ENCODE measurements at places on chromosomes 1 and 21.

- no peak for DNase-seq
Observed at GRCh38 chr21:24276204-24276603, 1331.1 kb downstream of the MRPL39 start.

DNA sequence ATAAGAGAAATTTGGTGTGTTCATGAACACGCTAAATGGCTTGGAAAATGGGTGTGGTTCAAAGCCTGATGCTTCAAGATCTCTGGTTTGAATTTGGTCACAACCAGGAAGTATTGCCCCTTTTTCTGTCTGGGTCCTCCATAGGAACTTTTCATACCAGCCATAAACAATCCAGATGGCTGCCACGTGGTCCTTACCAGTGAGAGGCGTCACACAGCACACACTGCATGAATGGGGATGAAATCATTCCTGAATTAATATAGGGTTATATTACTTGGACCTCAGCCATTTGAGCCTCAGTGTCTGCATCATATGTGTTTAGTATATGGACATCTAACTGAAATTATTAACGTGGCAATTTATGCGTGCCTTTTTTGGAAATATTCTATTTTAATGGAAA lies 64.0 kb downstream of the PRRX1 start:
- no peak for DNase-seq

- DNase-seq, result no peak
Observed at GRCh38 chr1:26162220-26162709, 3.4 kb downstream of the FAM110D start.

DNA sequence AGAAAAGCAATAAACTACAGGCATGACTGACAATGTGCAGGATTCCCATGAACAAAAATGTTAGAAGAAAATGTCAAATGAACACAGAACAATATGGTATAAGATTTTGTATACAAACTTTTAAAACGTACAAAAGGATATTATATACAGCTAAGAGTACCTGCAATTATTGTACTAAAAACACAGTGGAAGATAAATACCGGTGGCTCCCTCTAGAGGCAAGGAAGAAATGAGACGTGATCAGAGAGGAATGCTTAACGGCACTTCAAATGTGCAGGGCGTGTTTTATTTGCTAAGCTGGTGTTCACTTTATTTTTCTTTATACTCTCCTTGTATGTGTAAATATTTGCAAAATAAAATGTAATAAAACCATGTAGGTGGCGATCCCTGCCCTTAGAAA lies 191.8 kb upstream of the SAMSN1 start:
- DNase-seq, result peak; percentile 55

GRCh38 chr1:193036337-193037047 lies 22.7 kb downstream of the UCHL5 start:
- no peak for DNase-seq

GRCh38 chr1:111221633-111222291 lies 5.8 kb upstream of the CHI3L2 start:
- no peak for DNase-seq

GRCh38 chr1:201640624-201641023 lies 101.7 kb downstream of the NAV1 start:
- DNase-seq, result peak; percentile 70

- DNase-seq, result peak; percentile 15
Observed at GRCh38 chr21:45642122-45642813, 1.3 kb upstream of the PCBP3 start.

GRCh38 chr21:44878053-44878982 lies 4.8 kb upstream of the PTTG1IP start:
- peak; percentile 39 for DNase-seq

DNA sequence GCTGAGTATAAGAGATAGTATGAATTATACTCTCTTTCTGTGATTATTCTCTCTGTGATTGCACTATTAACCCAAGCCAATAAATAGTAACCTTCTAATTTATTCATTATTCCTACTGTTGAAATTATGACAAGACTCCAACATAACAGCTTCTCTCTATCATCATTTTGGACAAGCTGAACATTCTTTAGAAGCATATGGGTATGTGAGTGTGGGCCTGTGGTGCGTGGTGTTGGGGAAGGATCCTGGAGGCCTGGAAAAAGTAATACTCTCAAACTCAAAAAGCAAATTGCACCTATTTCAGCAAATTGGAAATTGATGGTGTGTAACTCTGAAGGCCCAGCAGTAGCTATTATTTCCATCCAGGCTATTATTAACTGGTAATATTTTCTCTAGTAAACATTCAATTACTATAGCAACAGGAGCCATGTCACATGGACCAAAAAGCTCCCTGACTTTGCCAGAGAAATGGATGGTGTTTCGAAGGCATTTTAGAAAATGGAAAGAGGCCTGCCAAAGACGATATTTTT lies 502.8 kb downstream of the LTN1 start:
- no peak for DNase-seq

DNA sequence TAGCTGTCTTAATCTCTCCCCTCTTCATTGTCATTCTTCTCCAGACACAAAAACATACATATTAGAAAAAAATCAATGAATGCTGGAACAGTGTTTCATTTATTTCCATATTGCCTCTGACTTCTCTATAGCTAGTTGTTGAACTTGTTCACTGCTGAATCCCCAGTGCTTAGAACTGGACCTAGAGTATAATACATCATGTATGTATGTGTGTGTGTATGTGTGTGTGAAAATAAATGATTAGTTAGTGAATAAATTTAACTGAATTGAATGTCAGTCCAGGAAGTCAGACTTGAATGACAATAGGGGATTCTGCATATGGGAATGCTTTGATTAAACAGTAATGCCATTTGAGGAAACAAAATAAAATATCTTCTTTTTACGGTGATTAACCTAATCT lies 36.4 kb downstream of the FMO3 start:
- DNase-seq, result no peak

DNA sequence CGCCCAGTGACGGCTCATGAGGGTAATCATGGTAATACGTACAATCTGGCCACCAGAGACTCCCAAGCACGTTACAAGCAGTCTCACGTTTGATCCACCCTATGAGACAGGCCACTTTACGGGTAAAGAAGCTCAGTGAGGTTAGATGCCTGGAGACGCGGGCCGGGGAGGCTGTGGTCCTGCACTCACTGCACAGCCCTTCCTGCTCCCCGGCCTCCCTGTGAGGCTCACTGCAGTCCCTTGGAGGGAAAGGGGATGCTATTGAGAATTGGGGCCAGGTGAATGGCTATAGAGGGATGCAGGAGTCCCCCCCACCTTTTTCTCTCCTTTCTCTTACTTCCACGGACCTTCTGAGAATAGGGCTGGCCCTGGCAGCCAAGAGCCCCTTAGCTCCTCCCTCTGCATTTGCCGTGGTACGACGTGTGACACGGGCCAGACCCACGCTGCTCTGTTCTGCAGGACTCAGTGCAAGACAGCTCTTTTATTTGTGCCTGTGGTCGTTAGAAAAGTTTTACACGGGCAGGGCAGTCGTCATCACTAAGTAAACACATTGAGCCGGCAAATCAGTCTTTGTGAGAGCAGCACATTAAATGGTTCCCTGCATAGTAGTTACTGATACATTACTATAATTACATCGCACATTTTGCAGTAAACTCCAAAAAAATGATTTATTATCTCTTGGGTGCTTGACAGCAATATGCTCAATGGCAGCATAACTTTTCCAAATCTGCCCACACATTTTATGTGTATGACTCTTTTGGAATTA lies 18.8 kb downstream of the KIF26B start:
- peak; percentile 30 for DNase-seq

GRCh38 chr1:212366901-212367300 lies 47.8 kb downstream of the PACC1 start:
- peak; percentile 87 for DNase-seq

- no peak for DNase-seq
Observed at GRCh38 chr21:40768056-40768455, 78.9 kb downstream of the DSCAM start.

DNA sequence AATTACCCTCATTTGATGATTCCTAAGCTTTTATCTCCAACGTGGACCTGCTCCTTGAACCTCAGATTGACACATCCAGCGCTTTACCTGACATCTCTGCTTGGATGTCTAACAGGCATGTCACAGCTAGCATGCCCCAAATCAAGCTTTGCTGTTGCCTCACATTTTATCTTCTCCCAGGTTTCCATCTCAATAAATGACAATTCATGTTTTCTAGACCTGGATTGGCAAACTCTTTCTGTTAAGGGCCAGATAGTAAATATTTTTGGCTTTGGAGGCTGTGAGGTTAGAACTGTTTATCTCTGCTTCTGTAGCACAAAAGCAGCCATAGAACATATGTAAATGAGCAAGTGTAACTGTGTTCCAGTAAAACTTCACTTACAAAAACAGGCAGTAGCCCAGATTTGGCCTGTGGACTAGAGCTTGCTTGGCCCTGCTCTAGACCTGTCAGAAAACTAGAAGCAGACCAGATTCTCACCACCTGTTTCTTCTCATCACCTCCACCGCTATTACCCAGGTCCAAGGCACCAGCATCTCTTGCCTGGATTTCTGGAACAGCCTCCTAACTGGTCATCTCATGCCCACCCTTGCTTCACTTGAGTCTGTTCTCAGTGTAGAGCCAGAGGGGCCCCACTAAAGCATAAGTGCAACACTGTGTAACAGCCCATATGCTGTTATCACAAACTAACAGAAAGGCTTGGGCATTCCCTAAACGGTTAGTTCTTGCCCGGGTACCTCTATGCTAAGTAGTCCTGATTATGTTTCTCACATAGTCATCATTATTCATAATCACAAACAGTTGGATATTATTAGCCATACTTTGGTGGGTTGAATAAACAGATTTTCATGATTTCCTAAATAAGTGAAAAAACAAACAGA lies 42.3 kb downstream of the UBE4B start:
- DNase-seq, result no peak

GRCh38 chr1:35319988-35320713 lies 51.6 kb downstream of the ZMYM4 start:
- DNase-seq, result peak; percentile 56

- peak; percentile 38 for DNase-seq
Observed at GRCh38 chr1:181936768-181937581, 124.5 kb downstream of the ZNF648 start.

GRCh38 chr1:79059341-79059740 lies 52.8 kb upstream of the ADGRL4 start:
- DNase-seq, result peak; percentile 26

GRCh38 chr21:26445440-26445839 lies 127.6 kb downstream of the CYYR1 start:
- peak; percentile 78 for DNase-seq

GRCh38 chr1:41272601-41273000 lies 30.5 kb upstream of the SCMH1 start:
- DNase-seq, result no peak

- DNase-seq, result peak; percentile 62
Observed at GRCh38 chr1:167776151-167776550, 54.4 kb downstream of the MPZL1 start.

GRCh38 chr1:24936684-24937083 lies 6.6 kb upstream of the RUNX3 start:
- no peak for DNase-seq

- DNase-seq, result peak; percentile 51
Observed at GRCh38 chr1:232011961-232012360, 385.4 kb downstream of the DISC1 start.
